ENCODE measurements at places on chromosomes 4 and X.

DNA sequence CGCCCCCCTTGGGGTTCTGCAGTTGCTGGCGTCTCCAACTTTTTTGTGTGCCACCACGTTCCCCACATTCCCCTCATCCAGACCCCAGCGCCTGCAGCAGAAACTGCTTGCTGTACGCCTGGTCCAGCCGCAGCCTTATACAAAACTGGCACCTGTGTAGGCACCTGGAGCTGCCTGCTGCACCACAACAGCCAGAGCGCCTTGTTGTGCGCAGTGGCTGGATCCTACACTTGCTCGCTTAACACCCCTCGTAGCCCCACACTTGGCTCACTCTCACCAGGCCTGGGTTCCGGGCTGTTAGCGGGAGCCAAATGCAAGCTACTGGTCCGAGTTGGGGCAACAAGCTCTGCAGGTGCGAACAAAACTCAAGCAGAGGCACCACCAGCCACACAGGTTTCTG is 136.8 kb downstream of the TECRL start:
- no peak for DNase-seq

- DNase-seq = no peak
Measured at GRCh38 chrX:121238093-121238492, 190.7 kb downstream of the GLUD2 start.

DNA sequence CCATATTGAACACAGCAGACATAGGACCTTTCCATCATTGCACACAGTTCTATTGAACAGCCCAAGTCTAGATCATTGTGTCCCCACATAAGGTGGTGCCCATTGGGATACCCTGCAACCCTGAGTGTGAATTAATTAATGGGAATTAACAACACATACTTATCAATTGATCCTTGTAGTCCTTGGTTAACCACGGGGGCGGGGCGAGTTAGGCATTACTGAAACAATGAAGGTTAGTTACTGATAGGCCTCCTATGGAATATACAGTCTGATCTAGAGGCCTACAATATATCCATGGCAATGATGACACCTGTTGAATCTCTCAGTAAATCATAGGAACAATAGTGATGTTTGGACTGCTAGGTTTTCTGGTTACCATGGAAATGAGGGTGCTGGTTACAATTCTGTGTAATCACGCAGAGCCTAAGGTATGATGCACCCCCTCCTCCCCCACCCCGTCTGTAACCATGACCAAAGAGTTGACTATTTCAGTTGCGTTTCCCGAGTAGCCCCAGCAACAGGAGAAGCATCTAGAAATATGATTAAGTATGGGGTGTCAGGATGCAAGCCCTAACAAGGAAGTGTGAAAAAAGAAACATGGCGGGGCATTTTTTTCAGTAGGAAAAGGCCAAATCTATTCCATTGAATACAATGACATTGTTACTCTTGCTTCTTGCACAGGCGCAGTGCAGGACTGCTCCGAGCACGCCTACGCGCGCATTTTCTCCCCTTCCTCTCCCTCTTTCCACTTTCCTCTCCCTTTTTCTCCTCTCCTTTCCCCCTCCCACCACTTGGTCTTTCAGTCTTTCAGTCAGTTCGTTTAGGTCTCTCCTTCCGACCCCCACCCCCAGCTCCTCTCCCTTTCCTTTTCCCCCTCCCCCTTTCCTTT is 677 bp upstream of the NONO start:
- no peak for DNase-seq

DNA sequence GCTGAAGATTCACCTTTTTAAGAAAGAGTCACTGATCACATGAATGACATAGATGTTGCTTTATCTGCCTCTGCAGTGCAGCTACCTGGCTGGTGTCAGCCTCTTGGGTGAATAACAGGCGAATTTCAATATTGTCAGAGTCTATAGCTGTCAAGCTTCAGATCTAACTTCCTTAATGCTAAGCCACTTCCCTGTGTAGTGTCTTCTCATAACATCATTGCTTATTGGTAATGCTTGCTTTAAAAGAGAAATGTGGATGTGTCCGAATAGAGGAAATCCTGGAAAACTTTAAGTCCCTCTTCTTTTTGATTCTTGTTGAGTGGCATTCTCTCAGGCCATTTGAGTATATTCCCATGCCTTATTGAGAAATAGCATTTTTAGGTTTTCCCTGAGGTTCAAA is 7.3 kb upstream of the IGFBP7 start:
- DNase-seq = no peak

GRCh38 chrX:9337046-9337445 is 127.8 kb upstream of the TBL1X start:
- DNase-seq = no peak

GRCh38 chr4:164096766-164097518 is 602.5 kb downstream of the TMA16 start:
- no peak for DNase-seq

- DNase-seq = no peak
Measured at GRCh38 chrX:105610411-105610810, 211.9 kb upstream of the NRK start.

- DNase-seq = no peak
Measured at GRCh38 chr4:177376024-177376423, 66.2 kb downstream of the AGA start.

DNA sequence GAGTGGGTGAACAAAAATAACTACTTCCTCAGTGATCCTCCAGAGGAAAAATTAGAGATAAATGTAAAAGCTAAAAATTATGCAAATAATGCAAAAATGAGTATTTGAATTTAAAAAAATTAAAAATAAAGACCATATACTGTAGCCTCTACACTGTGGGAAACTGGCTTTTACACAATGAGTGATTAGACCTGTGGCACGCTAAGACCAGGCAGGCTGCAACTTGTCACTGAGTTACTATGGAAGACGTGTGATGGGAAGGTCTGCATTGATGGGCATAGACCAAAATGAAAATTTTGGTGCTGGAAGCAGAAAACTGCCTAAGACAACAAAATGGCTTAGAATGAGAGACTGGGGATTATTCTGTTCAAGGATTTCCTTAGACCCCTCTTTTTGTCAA is 30.2 kb downstream of the BTC start:
- no peak for DNase-seq

DNA sequence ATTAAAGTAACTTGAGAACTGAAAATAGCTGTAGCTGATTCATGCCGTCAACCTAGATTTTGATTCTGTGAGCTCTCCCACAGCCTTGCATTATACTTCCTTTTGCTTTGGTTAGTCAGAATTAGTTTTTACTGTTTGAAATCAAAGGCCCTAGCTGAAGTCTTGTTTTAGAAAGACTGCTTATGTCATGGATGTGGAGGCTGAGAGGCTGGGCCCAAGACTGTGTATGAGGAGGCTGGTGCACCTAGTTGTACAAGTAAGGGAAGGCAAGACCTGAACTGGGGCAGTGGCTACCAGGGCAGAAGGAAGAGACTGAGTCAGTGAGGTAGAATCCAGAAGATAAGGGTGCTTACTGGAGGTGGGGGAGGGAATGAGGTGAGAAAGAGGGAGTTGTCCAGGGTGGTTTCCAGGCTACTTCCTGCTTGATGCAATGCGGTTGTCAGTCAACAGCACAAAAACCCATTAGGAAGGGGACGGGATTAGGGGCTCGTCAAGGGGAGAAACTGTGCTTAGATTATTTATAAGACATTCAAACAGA is 76.2 kb upstream of the PAGE3 start:
- DNase-seq = no peak

GRCh38 chr4:58560736-58561135 is 1450.6 kb upstream of the IGFBP7 start:
- DNase-seq = no peak

DNA sequence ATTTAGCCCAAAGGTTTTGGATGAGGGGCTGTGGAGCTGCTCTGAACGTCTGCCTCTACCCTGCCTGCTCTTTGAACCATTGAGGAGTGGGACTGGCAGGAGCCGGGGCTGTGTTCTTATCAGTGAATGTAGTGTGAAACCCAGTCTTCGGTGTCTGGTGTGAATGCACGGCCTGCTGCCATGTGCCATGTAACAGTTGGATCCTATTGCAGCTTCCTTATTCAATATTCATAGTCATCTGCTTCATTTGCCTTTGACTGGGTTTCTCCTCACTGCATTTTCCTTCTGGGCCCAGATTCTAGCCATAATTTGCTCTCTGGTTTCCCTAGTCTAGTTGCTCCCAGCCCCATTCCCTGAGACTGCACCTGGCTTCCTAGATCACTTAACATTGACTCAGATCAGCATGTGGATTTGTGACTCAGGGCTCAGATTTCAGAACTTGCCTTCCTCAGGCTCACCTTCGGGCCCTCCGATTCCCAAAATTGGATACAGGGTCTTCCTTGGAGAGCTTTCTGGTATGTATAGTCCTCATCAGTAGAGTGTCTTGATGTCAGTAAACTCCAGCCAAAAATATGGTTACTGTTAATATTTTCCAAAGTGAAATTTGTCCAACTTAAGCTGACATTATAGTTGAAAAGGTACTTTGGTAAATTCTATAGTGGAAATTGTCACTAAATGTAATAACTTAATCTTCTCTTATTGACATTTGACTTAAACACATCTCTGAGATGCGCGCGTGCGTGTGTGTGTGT is 94.0 kb upstream of the DDIT4L start:
- DNase-seq = no peak

DNA sequence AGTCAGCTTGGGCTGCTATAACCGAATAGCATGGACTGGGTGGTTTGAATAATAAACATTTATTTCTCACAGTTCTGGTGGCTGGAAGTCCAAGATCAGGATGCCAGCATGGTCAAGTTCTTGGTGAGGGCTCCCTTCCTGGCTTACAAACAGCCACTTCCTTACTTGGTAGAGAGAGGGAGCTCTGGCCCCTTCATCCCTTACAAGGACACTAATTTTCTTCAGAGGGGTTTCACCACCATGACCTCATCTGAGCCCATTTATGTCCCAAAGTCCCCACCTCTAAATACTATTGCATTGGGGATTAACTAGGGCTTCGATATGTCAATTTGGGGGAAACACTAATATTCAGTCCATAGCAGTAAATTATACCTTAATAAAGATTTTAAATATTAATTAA is 61.8 kb downstream of the CLNK start:
- DNase-seq = no peak

Measured in NCI-H1105 (cell line).